Bronchial epithelial cell (primary cell): ENCODE measurements at places on chromosomes 16 and 17. TPM values are rescaled to one million over a fixed set of nuclear protein-coding genes. Genes with fewer than 3 reads are reported as not detected.

The BEAN1 gene
- total RNA-seq, result 0.38 TPM in 1 of 2 replicates, not detected in the other

The ZSWIM7 gene
- total RNA-seq, result 24.2 and 41.1 TPM in 2 replicates

The MILR1 gene
- 0.79 TPM in 1 of 2 replicates, not detected in the other for total RNA-seq

The ALDH3A1 gene
- 24.2 and 53.3 TPM in 2 replicates for total RNA-seq

The NLRC3 gene
- total RNA-seq, result not detected in 2 replicates

The TLCD3A gene
- total RNA-seq, result 24.3 and 47.7 TPM in 2 replicates

The SDR42E2 gene
- not detected in 2 replicates for total RNA-seq

The CCL14 gene
- not detected in 2 replicates for total RNA-seq

The CLDN7 gene
- 546 and 850 TPM in 2 replicates for total RNA-seq

The PROCA1 gene
- 0.26 and 0.64 TPM in 2 replicates for total RNA-seq

The MYH11 gene
- under 0.01 TPM in 1 of 2 replicates, not detected in the other for total RNA-seq

The TOX3 gene
- under 0.01 and 0.13 TPM in 2 replicates for total RNA-seq

The LCAT gene
- 1.6 and 1.7 TPM in 2 replicates for total RNA-seq

The SLC13A2 gene
- not detected in 2 replicates for total RNA-seq

The AP1G1 gene
- total RNA-seq, result 29.5 and 45.8 TPM in 2 replicates

The RASD1 gene
- total RNA-seq, result 0.26 and 0.38 TPM in 2 replicates

The NHLRC4 gene
- under 0.01 TPM in 2 replicates for total RNA-seq

The NPIPA3 gene
- 0.53 and 2.0 TPM in 2 replicates for total RNA-seq

The TMEM100 gene
- total RNA-seq, result not detected in 2 replicates

The SLC9A5 gene
- 0.26 TPM in 2 replicates for total RNA-seq

The MEOX1 gene
- total RNA-seq, result not detected in 2 replicates

The DBNDD1 gene
- 1.3 and 5.6 TPM in 2 replicates for total RNA-seq

The ERN1 gene
- total RNA-seq, result 22.1 and 35.2 TPM in 2 replicates

The TIMM22 gene
- total RNA-seq, result 11.3 and 16.3 TPM in 2 replicates

The GPS1 gene
- 83.7 and 117 TPM in 2 replicates for total RNA-seq

The SLC35G6 gene
- total RNA-seq, result not detected in 2 replicates

The PRMT7 gene
- 23.9 and 36.9 TPM in 2 replicates for total RNA-seq

The ADCY9 gene
- 11.3 and 16.6 TPM in 2 replicates for total RNA-seq

The SLC16A5 gene
- total RNA-seq, result 15.0 and 18.1 TPM in 2 replicates

The ERN2 gene
- 0.26 and 2.2 TPM in 2 replicates for total RNA-seq

The TVP23A gene
- total RNA-seq, result not detected in 2 replicates

The DHRS7C gene
- total RNA-seq, result not detected in 2 replicates

The ITGAE gene
- 17.1 and 21.9 TPM in 2 replicates for total RNA-seq

The IRX5 gene
- total RNA-seq, result 6.1 and 6.3 TPM in 2 replicates

The FOXN1 gene
- 0.38 TPM in 1 of 2 replicates, not detected in the other for total RNA-seq

The KRTAP2-1 gene
- not detected in 2 replicates for total RNA-seq

The RNU2-1 gene
- total RNA-seq, result not detected in 2 replicates

The FOXJ1 gene
- total RNA-seq, result not detected in 2 replicates

The TNRC6A gene
- total RNA-seq, result 14.2 and 17.8 TPM in 2 replicates

The TBC1D3I gene
- total RNA-seq, result 0.13 TPM in 1 of 2 replicates, not detected in the other

The OTOP3 gene
- total RNA-seq, result under 0.01 and 0.26 TPM in 2 replicates

The NOD2 gene
- 2.4 and 11.6 TPM in 2 replicates for total RNA-seq

The HOXB4 gene
- total RNA-seq, result not detected in 2 replicates

The SLC38A8 gene
- total RNA-seq, result not detected in 2 replicates

The AIPL1 gene
- under 0.01 TPM in 1 of 2 replicates, not detected in the other for total RNA-seq

The PRM1 gene
- total RNA-seq, result not detected in 2 replicates

The HAP1 gene
- 2.6 and 5.0 TPM in 2 replicates for total RNA-seq

The SRCIN1 gene
- total RNA-seq, result under 0.01 and 0.64 TPM in 2 replicates

The MYH2 gene
- not detected in 2 replicates for total RNA-seq

The NPTX1 gene
- under 0.01 TPM in 1 of 2 replicates, not detected in the other for total RNA-seq

The CDH1 gene
- 250 and 360 TPM in 2 replicates for total RNA-seq

The DYNLRB2 gene
- not detected in 2 replicates for total RNA-seq

The SMIM36 gene
- total RNA-seq, result not detected in 2 replicates
